ENCODE measurements at places on chromosomes 5 and 9. TPM values are rescaled to one million over a fixed set of nuclear protein-coding genes. Genes with fewer than 3 reads are reported as not detected.

REEP2 gene
- total RNA-seq, result 1.3 TPM

ZDHHC11B gene
- 0.27 TPM for total RNA-seq

FAM81B gene
- total RNA-seq, result 8.0 TPM

MYO10 gene
- 57.0 TPM for total RNA-seq

CCDC183 gene
- 0.92 TPM for total RNA-seq

DIRAS2 gene
- total RNA-seq, result not detected

DBH gene
- 0.31 TPM for total RNA-seq

ADGRV1 gene
- total RNA-seq, result 92.4 TPM

GMCL2 gene
- not detected for total RNA-seq

FAM221B gene
- total RNA-seq, result 0.32 TPM

MRPL41 gene
- total RNA-seq, result 26.4 TPM

INSYN2B gene
- total RNA-seq, result 0.31 TPM

FAM153A gene
- total RNA-seq, result 1.3 TPM

DHX29 gene
- total RNA-seq, result 25.8 TPM

Measured in motor neuron (in vitro differentiated cells).